ENCODE measurements at places on chromosomes 7 and 10.

GRCh38 chr10:78414380-78414779 is 380.7 kb downstream of the RPS24 start:
- DNase-seq = peak; percentile 47

DNA sequence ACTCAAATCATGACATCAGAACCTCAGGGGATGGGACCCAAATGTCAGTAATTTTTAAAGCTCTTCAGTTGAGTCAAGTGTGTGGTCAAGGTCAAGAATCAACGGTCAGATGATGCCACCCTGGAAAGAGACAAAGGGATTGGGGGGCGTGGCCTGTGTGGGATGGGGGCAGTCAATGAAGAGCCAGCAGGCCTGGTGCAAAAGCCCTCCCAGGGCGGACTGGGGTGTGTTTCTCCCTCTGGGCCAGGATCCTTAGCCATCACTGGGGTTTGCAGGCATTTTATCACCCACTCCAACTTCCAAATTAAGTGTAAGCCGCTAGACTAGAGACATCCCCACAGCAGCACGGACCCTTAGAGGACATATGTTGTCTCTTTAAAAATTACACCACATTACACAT is 204.7 kb downstream of the USP6NL start:
- no peak for DNase-seq

DNA sequence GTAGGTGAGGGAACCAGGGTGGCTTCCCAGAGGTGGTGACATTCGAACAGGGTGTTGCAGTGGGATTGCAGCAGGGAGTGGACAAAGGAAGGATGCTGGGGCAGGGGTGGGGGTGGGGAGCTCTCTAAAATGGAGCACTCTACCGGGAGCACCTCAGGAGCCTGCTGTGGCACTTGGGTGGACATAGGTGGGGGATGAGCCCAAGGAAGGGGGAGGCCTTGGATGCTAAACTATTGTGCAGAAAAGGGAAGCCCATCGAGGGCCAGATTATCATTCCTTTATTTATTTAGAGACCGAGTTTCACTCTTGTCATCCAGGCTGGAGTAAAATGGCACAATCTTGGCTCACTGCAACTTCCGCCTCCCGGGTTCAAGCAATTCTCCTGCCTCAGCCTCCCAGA is 3.3 kb upstream of the STX1A start:
- DNase-seq = no peak

GRCh38 chr10:110861930-110862649 is 9.6 kb upstream of the PDCD4 start:
- no peak for DNase-seq

DNA sequence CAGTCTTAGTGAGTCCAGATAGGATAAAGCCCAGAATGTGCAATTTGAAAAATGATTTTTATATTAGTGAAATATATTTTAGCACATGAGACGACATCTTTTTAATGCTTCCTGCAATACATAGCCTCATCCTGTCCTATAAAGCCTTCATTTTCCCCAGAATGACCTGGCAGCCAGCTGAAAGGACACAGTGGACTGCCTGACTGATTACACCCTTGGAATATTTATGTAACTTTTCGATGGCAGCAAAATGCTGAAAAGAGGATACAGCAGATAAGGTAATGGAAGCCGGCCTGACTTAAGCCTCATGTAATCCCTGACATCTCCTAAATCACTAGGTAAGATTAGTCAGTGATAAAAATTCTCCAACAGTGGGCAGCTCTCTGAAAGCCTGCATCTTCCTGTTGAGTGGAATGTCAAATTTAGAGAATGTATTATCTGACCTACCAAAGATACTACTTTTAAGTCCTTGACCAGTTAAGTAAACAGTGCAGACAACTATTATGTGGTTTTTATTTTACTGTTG is 210.7 kb upstream of the STEAP1 start:
- DNase-seq = no peak

DNA sequence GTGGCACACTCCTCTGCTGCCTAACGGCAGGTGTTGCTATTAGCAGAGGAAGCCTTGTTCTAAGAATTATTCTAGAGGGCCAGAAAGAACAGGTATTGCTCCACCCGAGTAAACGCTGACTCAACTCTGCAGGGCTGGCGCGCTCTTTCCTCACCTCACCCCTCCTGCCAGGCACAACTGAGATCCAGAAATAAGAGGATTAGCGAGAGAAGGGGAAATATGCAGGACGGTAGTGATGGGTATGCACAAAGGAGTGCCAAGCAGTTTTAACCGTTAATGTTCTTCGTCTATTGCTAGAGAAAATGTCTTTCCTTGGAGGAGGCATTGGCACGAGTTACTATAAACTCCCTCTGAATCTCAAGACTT is 369 bp upstream of the SCIN start:
- no peak for DNase-seq

- no peak for DNase-seq
These were observed 2.8 kb downstream of the RBM17 start for GRCh38 chr10:6091630-6092029.

DNA sequence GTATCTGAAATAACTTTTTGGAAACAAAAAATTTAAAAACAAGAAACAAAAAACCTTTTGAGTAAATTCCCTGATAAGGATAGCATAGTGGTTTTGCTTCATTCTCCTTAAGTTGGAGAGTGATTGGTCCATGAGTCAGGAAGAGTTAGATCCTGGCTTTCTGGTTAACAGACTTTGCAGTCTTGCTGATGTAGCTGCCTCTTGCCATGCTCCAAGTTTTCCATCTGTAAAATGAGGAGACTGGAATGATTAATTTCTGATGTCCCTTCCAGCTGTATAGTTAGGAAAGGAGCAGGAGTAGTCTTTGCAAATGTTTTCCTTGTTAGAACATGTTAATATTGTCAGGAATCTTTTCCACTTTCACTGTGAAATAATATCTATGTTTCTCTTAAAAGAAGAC is 266.6 kb downstream of the DNAJB9 start:
- DNase-seq = no peak

DNA sequence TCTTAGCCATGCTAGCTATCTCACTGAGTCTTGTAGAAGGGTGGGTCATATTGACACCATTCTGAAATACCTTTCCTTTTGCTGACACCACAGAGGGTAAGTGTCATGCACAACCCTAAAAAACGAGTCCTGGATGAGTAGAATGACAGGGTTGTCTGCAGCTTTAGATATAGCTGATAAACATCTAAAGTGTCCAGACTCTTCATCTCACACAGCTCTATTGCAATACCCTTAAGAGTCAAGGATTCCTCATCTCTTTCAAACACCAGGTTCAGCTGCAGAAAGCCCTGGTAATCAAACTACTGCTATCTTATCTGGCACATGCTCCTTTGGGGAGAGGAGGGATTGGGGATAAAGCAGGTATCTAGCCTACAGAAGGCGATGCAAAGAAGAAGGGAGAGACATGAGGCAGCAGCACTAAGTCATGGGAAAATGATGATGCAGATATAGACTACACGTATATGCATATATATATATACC is 127.0 kb downstream of the ANK3 start:
- DNase-seq = no peak

GRCh38 chr10:93063977-93064660 is 3.5 kb downstream of the CYP26C1 start:
- DNase-seq = no peak

DNA sequence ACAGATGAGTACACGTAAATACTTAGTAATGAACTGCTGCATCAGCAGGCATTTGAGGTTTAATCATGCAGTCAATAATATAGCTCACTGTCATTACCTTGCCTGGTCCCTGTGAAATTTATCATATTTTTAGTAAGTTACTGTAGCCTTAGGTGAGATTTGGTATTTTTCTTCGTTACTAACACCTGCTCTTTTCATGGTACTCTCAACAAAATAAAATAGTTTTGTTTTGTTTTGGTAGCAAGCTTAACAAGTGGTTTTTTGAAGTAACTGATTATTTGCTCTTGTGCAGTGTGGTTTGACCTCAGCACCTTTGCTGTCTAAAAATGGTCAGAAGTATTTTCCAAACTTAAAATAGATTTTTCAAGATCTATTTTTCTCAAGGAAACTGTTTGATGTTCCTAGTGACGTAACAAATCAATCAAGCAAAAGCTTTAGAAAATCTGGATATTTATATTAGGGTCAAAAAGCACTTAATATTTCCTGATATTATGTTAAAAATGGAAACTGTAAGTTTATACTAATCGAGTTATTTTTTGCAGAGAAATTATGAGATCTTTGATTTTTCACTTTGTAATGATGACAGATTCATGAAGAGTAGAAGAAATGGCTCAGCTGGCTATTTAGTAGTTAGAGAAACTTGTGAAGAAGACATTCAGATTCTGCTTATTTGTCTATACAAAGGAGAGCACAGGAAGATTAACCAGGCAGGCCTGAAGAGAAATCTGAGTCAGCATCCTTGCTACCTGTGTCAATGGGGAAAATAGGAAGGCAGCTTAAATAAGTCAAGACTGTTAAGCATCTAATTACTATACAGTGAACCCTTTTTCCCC is 21.0 kb upstream of the RPA3 start:
- peak; percentile 81 for DNase-seq

- DNase-seq = peak; percentile 64
These were observed 13.9 kb downstream of the ADK start for GRCh38 chr10:74164716-74165529.

GRCh38 chr7:149462101-149462520 is 1.2 kb upstream of the ZNF777 start:
- DNase-seq = no peak

DNA sequence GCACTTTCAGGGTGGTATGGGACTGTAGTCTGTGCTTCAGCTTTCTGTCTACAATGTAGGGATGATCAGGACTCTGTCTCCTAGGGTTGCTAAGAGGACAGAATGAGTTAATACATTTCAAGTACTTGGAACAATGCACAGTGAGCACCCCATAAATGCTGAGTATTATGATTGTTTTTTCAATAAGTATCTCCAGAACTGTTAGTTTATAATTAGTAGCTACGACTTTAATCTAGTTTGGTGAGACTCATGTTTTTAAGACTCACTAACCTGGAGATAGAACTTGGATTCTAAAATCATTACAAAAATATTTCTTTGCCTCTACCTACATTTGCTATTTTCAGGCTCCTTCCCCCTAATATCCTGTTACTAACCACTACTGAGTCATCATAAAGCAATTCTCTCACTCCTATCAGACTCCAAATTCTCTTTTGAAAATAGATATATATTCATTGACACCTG is 95.3 kb downstream of the CPED1 start:
- DNase-seq = no peak

- no peak for DNase-seq
These were observed 275.0 kb downstream of the PTEN start for GRCh38 chr10:88138319-88138848.

GRCh38 chr7:29957521-29958310 is 31.9 kb downstream of the SCRN1 start:
- DNase-seq = no peak

GRCh38 chr10:79054203-79055099 is 14.3 kb upstream of the ZMIZ1 start:
- DNase-seq = peak; percentile 7

GRCh38 chr7:95327356-95327755 is 3.0 kb upstream of the PON1 start:
- DNase-seq = no peak

DNA sequence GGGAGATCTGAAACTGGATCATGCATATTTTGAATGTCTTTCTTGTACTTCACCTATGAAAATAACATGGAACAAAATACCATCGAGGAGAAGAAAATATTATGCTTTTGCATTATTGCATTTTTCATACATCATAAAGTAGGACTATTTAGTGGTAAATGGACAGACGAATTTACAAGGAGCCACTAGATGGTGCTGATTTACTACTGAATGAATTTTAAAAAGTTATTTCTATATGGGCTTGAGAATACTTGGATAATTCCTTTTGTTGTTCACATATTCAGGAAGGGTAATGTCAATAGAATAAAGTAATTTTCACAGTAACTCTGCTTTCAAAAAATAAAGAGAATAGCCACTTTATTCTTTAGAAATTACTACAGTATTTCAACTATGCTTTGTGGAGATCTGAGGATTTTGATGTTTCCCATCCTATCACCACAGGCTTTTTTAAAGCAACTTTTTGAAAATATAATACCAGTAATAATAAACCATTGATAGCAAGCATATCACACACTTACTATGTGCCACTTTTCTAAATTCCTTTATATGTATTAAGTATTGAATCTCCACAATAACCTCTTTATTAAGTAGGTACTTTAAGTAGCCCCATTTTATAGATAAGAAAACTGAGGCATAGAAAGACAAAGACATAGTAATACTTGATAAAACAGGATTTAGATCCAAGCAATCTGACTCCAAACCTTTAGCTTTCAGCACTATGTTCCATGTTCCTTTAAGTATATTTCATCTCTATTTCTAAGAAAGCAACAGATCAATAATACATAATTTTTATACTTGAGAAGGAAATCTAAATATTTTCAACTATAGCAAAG is 38.6 kb downstream of the NEBL start:
- peak; percentile 81 for DNase-seq

DNA sequence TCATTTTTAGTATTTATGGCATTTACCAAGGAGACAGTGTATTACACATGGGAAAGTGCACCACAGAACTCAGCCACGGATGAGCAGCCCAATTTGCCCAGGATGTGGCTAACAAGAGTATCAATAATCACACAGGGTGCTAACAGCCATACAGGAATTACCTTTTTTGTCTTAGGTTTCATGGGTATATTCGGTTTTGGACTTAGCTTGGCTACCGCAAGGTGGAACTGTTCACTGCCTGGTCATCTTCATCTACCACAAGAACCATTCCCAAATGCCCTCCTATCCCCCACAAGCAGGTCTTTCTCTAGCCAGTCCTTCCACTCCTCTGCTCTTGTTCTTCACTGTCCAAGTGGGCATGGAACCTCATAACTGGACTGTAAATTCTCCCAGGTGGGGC is 6.0 kb downstream of the PDLIM1 start:
- DNase-seq = no peak

DNA sequence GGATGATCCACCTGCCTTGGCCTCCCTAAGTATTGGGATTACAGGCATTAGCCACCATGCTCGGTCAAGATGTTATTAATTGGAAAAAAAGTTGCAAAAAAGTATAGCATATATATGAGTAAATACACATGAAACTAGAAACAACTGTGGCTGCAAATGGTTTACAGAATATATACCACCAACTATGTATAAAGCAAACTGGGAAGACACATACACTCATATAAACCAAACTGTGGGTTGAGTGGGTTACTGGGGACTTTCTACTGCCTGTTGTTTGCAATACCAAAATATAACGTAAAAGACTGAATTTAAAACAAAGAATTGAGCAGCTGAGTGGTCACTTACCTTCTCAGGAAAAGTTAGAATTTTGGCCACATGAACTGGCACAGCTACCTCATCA is 8.1 kb downstream of the POLR3A start:
- DNase-seq = no peak

- peak; percentile 47 for DNase-seq
These were observed 15.6 kb upstream of the AQP1 start for GRCh38 chr7:30896036-30896435.

DNA sequence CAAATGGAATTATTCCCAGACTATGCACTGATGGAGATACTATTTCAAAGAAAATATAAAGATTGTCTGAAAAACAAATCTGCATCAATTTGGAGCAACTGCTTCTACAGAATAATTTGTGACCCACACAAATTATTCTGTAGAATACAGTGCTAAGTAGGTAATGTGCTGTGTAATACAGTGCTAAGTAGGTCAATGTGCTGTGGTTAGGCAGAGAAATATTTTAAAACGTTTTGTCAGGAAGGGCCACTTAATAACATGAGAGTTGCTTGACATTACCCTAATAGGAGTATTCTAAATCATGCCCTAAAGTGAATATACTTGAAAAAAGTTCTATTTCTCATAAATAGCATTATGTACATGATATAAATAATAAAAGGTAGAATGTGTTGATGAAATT is 116.5 kb upstream of the KCND2 start:
- no peak for DNase-seq

GRCh38 chr7:150716368-150716767 is at the start of gene GIMAP1:
TSS of gene GIMAP1 (plus strand) at chr7:150716613. CDS start at chr7:150719048, 2,435 bp downstream.
- DNase-seq = peak; percentile 43

- peak; percentile 57 for DNase-seq
These were observed 210.7 kb downstream of the SKAP2 start for GRCh38 chr7:26653430-26654399.

All from lung (tissue), 17 donors.